ENCODE measurements at places on chromosomes 2 and 18.

GRCh38 chr2:214628091-214628490, 181.4 kb downstream of the BARD1 start:
- DNase-seq = no peak

DNA sequence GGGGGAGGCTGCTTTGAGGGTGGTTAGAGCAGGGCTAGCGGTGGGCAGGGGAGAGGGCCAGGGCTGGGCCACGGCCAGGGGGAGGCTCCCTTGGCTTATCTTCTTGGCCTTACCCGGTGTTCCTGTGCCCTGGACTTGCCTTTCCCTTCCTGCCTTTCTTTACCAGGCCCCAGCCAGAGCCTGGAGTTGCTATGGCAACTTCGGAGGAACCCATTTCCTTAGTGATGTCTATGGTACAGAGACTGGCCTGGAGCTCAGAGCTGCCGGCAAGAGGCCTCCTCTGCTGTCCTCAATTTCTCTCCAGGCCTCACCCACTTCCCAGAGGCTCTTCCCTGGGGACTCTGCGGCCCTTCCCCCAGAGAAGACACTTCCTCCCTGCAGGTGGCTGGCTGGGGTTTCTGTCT, 11.5 kb downstream of the SPEG start:
- DNase-seq = no peak

- DNase-seq = no peak
Observed at GRCh38 chr18:36448384-36449290, 151.1 kb downstream of the FHOD3 start.

DNA sequence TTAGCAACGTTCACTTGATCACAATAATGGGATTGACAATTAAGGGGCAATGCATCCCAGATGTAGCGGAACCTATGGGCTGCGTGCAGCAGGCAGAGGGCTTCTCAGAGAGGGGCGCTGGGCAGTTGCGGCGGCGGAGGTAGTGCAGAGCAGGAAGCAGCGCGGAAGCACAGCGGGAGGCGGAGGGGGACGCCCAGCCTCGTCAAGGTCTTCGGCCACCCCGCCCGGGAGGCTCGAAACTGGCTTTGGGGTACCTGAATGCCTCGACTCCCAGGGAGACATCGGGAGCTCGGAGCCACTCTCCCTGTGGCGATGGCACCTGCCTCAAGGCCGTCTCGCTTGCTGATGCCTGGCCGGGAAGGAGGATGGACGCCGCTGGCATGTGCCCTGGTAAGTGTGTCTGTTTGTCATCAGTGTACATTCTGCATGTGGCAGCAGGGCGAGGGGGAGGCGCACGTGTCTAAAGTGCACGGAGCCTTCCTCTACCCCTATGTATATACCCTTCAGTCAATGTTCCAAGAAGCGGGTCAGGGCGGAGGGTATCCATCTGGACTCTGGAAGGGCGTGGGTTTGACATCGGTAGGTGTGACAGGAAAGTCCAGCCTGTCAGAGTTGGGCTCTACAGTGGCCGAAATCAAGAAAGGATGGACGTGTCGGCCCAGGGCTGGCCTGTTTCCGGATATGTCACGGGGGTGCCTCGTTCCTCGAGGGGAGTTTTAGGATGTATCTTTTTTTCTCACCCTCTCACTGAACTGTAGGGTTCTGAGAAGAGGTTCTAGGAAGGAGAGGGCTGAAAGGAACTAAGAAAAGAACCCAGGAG, 7.5 kb upstream of the SP9 start:
- DNase-seq = no peak

GRCh38 chr2:208062113-208062512, 36.8 kb upstream of the PLEKHM3 start:
- DNase-seq = no peak

DNA sequence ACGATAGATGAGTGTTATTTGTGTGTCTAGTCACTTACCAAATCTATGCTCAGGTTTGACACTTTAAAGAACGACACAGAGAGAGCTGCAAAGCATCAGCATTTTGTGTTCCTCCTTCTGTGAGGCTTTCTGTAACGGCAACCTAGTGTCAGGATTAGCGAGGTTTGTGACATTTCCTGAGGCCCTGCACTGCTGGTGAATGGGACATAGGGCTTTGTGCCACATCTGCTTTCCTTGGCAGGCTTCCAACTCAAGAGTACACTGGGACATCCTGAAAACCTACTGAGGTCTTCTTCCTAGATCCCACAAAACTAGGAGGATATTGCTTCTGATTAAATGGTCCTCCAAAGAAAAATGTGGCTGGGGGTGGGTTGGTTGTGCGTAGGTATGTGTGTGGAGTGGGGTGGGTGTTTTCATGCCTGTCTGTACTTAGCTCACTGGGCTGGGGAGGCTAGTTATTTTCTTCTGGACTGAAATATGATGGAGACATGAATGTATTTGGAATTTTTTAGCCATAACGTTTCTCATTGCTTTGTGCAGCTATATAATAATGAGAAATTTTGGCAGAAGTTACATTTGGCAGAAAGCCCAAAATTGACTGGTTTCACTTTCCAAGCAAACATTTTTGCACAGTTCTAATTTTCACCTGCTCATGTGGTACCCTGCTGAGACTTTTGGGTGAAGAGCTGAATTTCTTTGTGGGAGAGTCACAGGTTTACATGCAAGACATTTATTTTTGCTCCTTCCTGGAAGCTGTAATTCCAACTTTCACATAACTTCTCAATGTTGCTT, 308.4 kb downstream of the XIRP2 start:
- DNase-seq = no peak

GRCh38 chr2:69168144-69168813, 155.3 kb downstream of the ANTXR1 start:
- DNase-seq = no peak

All from CD4-positive, alpha-beta T cell treated with Interferon gamma for 1 hour (primary cell).